ENCODE measurements at places on chromosomes 11 and 22. TPM values are rescaled to one million over a fixed set of nuclear protein-coding genes. Genes with fewer than 3 reads are reported as not detected.

- no peak for DNase-seq
Measured at GRCh38 chr11:78192223-78192719, 3.6 kb downstream of the USP35 start.

DNA sequence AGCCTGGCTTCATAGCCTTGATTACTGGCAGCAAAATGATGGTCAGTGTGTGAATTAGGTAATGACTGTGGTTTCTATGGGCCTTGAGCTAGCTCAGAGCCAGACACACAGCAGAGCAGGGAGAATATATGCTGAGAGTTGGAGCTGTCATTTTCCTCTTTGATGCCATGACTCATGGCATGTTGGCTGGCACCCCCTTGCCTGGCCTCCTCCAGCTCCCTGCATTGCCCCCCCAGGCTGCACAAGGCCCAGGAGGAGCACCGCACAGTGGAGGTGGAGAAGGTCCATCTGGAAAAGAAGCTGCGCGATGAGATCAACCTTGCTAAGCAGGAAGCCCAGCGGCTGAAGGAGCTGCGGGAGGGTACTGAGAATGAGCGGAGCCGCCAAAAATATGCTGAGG, 20.3 kb upstream of the RRM1 start:
- no peak for DNase-seq

PLA2G3 gene
- under 0.01 TPM for total RNA-seq

SMPD1 gene
- 19.5 TPM for total RNA-seq

GRCh38 chr11:112403432-112403831, 142.8 kb upstream of the PLET1 start:
- no peak for DNase-seq

YPEL1 gene
- 1.1 TPM for total RNA-seq

DNA sequence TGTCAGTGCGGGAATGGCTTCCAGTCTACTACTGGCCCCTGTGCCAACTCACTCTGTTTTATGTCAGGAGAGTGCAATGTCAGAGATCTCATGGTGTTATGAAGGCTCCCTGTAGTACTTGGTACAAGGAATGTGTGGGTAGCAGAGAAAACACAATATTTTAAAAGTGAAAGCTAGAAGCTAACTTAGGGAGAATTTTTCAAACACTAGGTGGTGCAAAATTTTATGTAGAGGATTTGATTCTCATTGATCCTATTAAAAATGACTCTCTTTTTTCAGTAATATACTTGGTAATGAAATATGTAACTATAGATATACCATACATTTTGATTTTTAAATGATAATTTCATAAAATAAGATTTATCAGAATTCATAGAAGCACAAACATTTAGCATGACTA, 134.7 kb downstream of the JRKL start:
- peak; percentile 0 for DNase-seq

OR2AG1 gene
- not detected for total RNA-seq

GUCY1A2 gene
- under 0.01 TPM for total RNA-seq

- DNase-seq, result no peak
Measured at GRCh38 chr11:30705913-30706675, 119.9 kb upstream of the MPPED2 start.

DNA sequence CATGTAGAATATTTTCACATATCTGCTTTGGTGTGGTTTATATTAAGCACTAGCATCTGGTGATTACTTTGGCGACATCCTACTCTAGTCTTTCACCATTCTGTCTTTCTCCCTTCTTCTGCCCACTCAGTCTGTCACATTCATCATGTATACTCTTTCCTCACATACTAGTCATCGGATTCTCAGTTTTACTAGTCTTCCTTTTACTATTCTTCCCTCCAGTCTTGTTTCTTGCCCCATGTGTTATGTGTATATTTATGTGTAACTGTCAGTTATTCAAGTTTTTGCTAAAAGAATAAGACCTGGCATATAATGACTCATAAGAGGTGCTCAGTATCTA, 4.6 kb upstream of the DIXDC1 start:
- peak; percentile 28 for DNase-seq

PGA5 gene
- total RNA-seq, result not detected

DNA sequence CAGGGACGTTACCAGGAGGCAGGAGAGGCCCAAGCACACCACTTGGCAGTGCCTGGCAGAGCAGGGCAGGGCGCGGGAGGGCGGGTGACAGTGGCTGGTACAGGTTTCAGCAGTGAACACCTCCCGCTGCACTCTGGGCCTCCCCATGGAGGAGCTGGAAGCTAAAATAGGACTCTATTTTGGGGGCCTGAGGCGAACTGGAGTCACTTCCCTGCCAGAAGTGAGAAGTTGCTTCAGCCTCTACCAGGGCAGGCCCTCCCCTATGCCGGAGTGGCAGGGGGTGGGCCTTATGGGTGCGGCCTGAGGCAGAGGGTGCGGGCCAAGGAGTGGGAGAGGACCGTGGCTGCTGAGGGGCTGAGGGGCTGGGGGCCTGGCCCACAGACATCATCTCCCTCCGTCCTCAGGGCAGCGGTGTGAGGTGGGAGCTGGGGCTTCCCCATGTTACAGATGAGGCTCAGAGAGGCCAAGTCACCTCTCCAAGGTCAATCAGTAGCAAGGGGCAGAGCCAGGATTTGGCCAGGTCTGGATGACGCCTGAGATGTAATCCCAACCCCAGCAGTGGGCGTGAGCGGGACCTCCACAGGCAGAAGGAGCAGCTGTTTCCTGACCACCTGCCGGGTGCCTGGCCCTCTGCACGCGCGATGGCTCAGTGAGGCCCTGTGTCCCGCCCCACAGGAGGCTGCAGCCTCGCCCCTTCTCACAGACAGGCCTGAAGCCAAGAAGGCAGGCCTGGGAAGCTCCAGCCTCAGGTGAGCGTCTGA, 39.3 kb downstream of the KCNJ4 start:
- DNase-seq, result no peak

DNA sequence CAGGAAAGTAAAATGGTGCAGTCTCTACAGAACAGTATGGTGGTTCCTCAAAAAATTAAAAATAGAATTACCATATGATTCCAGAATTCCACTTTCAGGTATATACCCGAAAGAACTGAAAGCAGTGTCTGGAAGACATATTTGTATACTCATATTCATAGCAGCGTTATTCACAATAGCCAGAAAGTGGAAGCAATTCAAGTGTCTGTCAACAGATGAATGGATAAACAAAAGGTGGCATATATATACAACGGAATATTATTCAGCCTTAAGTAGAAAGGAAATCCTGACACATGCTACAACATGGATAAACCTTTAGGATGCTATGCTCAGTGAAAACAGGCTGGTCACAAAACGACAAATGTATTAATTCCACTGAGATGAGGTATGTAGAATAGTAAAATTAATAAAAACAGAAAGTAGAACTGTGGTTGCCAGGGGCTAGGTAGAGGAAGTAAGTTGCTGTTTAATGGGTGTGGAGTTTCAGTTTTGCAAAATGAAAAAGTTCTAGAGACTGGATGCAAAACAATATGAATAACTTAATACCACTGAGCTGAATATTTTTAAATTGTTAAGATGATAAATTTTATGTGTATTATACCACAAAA, 14.5 kb downstream of the SAA1 start:
- no peak for DNase-seq

OR51A4 gene
- total RNA-seq, result not detected

CENPM gene
- total RNA-seq, result 14.7 TPM

- DNase-seq, result peak; percentile 50
Measured at GRCh38 chr11:60915248-60915914, 1.4 kb downstream of the TMEM109 start.

DNA sequence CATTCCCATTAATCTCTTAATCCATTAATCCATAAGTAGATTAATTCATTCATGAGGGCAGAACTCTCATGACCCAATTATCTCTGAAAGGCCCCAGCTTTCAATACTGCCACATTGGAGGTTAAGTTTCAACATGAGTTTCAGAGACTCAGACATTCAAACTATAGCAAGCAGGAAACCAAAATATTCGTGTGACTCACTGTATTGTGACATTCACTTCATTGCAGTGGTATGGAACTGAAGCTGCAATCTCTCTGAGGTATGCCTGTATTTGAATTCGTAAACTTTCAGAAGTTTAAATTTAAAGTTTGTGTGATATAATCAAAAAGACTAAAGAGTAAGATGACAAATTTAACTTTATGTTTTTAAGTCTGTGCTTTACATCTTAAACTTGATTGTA, 2.9 kb upstream of the OR52J3 start:
- peak; percentile 31 for DNase-seq

GRCh38 chr11:115197433-115197832, 306.8 kb downstream of the CADM1 start:
- peak; percentile 15 for DNase-seq

DNA sequence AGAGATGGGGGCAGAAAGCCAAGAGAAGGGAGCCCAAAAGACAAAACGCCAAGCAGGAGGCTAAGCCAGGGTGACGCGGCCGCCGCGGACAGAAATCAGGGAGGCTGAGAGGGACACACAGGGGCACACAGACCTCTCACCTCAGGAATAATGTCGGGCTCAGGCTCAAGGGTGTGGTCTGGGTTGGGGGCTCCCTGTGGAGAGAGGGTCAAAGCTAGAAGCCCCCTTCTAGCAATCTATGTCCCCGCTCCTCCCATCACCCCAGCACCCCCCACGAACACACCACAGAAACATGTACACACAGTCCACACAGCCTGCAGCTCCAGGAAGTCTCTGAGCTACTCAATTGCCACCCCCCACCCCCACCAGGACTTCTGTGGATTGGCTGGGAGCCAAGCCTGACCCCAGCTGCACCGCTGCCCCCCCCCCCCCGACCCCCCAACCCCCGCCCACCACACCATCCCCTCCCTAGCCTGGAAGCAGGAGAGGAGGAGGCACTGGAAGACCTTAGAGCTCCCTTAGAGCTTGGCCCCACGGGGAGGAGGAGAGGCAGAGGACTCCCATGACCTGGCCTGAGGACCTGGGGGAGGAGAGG, 6.9 kb downstream of the BCL9L start:
- DNase-seq, result peak; percentile 43

DNA sequence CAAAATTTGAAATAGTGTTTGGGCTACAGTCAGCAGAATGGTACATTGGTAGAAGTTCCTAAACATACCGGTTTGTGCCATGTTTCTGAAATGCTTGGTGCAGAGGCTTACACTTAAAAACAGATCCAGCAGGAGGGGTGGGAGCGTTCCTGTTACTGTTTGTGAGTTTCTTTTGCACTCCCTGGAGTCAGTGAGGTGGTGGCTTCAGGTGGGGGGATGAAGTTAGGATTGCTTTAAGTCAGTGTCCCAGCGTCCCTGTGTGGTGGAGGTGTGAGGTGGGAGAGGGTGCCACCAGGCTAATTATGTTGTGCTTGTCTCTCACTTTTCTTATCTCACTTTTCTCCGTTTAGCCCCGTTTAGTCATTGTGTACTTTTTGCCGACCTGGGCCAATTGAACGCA, 9.7 kb downstream of the TNRC6B start:
- DNase-seq, result no peak

DNA sequence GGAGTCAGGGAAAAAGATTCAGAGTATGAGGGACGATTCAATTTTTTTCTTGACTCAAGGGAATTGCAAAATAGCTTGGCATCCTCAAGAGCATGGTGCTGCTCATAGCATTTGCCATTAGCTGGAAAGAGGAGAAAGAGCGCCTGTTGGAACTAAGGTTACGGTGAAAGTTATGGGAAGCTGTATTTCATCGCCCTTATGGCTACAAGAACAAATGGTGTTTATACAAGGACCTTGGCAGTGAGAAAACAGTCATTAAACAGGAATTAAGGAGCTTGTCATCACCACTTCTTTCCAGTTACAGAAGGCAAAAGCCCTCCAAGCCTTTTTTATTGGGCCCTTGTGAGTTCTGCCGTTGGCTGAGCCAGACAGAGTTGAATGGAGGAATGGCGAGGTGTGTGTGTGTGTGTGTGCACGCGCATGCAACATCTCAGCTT, 74.2 kb downstream of the ALX4 start:
- peak; percentile 31 for DNase-seq

GRCh38 chr11:120667934-120668333, 156.4 kb downstream of the GRIK4 start:
- no peak for DNase-seq

DNA sequence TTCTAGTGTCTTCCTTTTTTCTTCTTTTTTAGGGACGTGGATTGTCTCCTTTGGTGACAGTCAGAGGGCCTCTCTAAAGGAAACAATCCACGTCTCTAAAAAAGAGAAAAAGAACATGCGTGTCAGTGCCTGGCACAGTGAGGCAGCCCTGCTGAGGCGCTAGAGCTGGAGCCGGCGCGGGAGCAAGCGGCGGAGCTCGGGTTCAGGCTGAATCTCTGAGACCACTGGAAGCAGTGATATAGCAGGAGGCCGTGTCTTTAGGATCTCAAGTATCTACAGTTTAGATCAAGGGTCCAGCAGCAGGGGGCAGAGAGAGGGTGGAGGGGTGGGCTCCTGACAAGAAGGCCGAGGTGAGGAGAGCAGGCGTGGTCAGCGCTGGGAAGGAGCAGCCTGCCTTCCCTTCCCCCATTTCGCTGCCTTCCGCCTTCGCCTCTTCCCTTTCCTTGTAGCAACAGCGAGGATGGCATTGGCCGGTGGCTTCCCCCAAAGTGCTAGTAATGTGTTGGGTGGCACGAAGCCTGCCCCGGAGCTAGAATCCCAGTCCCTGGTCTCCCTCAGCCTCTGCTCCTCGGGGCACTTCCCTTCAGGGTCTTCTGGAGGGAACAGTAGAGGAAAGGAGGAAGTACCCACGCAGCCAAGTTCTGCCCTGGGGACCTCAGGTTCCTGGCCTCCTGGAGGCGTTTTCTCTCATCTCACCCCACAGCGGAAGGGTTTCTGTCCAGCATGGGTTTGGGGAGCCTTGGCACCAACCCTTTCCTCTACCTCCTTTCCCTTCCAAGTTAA, 28.2 kb upstream of the RAB1B start:
- DNase-seq, result no peak

GRCh38 chr11:69463181-69463994, 18.1 kb upstream of the LINC01488 start:
- peak; percentile 80 for DNase-seq

All from IMR-90 (cell line).